Spinal cord (tissue), 10 donors: ENCODE measurements at places on chromosomes 4 and X.

- no peak for DNase-seq
Measured at GRCh38 chr4:15400981-15401671, 26.7 kb upstream of the C1QTNF7 start.

DNA sequence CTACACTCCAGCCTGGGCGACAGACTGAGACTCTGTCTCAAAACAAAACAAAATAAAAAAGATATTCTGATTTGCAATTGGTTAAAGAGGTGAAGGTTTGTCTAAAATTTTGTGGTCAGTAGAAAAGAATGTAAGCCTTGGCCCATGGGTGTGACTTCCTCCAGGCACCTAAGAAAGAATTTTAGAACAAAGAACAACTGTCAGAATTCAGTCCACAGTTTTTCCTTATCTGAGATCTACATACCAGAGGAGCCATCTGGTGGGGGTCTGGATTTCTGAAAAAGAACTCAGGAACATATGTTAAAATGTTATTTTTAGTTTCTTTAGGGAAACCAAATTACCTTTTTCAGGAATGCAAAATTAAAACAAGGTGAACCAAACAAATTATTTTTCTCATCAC, 434.1 kb downstream of the ANKRD50 start:
- DNase-seq: peak; percentile 21

GRCh38 chrX:70252491-70252890, 7.5 kb downstream of the P2RY4 start:
- no peak for DNase-seq

DNA sequence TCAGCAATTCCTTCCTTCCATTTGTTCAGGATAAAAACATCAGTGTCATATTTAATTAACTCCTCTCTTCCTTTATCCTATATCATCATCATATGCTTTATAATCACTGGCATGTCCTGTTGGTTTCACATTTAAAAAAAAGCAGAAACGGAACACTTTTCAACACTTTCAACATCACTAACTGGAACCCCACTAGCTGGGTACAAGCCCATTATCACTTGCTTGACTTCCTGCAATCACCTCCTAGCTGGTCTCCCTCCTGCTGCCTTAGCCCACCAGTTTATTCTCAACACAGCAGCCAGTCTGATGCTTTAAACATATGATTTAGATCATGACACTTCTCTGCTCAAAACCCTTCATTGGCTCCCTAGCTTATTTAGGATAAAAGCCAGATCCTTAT, 116.4 kb upstream of the LSM6 start:
- DNase-seq: no peak

GRCh38 chr4:40003986-40004385, 26.3 kb upstream of the PDS5A start:
- no peak for DNase-seq

DNA sequence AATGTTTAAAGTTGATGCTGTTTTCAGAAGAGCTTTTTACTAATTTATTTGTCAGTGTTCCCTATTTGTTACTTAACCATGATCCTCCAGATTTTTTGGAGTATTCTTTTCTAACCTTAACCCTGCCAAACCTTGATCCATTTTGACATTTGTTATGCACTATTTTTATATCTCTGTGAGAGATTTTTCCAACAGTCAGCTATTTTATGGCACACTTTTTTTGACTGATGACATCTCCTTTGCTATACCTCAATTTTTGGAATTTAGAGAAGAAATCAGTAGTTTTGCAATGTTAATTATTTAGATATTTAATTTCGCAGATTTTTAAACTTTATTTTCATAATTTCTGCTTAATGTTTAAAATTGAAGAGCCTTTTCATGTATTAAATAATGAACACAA, 66.0 kb downstream of the CPEB2 start:
- DNase-seq: no peak

DNA sequence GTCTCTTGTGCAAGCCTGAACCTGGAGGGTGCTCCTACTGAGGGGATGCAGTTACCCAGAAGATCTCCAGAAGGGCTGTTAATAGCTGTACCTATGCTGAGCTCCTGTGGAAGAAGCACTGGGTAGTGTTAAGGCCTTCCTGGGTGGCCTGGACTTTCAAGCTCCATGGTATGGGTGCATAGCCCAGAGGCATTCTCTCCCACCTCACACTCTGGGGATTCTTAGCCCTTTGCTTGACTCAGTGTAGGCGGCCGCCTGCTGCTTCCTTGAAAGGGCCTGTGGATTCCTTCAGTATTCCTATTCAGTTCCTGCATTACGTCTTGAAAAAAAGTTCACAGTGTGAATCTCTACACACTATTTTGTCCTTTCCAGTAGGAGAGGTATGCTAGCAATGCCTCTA, 235.7 kb upstream of the MAGEB16 start:
- no peak for DNase-seq

DNA sequence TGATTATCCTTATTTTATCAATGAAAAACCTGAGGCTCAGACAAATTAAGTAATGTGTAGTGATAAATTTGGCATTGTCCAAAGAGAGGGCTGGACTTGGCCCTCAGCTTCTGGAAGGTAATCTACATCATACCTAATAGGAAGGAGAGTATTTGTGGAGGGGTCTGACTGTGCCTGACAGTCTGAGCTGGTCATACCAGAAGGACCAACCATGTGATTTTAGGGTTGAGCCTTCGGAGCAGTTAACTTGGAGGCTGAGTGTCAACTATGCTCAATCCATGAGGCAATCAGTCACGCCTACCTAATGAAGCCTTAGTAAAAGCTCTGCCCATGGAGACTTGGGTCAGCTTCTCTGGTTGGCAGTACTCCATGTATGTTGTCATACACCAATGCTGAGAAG, 136.4 kb downstream of the CPE start:
- no peak for DNase-seq

GRCh38 chrX:635428-636090, 5.0 kb downstream of the SHOX start:
- DNase-seq: no peak

DNA sequence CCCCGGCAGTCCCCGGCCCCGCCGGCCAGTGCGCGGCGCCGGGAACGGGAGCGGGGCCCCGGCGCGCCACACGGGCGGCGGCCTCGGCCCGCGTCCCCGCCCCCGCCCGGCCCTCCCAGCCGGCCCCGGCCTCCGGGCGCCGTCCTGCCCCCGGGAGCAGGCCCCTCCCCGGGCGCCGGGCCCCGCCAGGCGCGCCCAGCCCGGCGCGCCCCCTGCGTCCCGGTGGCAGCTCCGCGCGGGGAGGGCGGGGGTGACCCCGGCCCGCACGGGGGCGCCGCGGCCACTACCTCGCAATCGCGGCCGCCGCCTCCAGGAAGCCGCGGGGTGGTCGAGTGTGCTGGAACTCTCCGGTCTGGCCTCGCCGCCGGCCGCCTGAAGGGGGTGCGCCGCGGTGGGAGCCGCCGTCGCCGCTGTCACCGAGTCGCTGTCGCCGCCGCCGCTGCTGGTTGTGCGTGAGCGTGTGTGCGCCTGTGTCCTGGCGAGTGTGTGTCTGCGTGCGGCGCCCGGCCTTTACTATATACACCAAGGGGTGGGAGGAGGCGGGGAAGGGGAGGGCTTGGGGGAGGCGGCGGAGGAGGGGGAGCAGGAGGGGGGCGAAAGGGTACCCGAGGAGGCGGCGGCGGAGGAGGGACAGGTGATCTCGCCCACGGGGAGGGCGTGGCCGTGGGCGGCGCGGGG, at the start of gene RAI2:
Gene RAI2 (minus strand): TSS at position 488 of the 678 bp plus-strand sequence. CDS start 59,288 bp downstream, outside the sequence.
- DNase-seq: peak; percentile 73

GRCh38 chr4:63717384-63717783, 691.9 kb downstream of the TECRL start:
- peak; percentile 15 for DNase-seq

DNA sequence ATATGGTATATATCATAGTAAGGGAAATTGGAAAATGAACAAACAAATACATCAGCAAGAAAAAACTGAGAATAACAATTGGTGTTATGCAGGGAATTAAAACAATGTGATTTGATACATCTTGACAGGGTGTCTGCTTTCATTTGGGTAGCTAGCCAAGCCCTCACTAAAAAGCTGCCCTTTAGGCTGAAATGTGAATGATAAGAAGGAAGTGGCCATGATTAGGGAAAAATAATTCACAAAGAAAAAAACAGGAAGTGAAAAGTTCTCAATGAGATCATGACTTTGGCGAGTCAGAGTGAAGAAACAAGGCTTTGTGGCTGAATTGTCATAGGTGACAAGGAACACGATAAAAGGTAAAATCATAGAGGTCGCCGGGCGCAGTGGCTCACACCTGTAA, 675.8 kb upstream of the SLIT2 start:
- DNase-seq: no peak

DNA sequence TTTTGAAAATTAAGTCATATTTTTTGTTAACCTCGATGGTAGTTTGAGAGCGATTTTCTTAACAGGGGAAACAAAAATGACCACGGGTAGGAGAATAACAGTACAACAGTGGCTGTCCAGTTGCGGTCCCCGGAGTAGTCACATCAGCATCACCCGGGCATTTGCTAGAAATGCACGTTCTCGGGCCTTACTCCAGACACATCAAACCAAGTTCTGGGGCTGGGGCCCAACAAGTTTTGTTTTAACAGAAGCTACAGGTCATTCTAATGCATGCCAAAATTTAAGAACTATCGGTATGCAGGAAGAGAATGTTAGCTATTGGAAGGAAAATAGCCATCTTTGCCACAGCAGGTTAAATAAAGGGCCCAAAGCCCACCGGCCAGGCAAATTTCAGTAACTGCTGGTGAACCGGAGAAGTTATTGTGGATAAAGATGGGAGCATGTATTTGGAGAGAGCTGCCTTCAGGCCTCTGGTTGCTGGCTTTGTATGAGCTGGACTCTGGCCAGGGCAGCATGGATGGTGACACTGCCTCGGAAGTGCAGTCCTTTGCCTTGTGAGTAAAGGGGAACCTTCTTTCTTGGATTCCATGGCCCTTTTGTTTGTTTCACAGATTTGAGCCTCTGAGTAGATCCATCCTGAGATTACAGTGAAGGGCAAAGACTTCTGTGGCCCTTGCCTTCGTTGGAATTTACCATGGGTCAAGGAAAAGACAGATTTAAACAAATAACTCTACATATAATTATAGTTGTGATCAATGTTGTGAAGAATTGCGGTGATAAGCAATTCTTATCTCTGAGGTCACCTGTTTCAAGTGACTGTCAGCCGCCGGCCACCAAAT, 62.1 kb downstream of the TBC1D14 start:
- DNase-seq: no peak

- DNase-seq: peak; percentile 24
Measured at GRCh38 chrX:17242470-17242869, 132.5 kb upstream of the NHS start.

DNA sequence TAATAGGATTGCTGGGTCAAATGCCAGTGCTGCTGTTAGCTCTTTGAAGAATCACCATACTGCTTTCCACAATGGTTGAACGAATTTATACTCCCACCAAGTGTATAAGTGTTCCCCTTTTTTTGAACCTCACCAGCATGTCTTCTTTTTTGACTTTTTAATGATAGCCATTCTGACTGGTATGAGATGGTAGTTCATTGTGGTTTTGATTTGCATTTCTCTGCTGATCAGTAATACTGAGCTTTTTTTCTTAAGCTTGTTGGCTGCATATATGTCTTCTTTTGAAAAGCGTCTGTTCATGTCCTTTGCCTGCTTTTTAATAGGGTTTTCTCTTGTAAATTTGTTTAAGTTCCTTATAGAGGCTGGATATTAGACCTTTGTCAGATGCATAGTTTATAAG, 14.8 kb downstream of the USP38 start:
- no peak for DNase-seq

GRCh38 chr4:165345666-165346417, 18.4 kb downstream of the MSMO1 start:
- DNase-seq: peak; percentile 85

GRCh38 chrX:1442016-1442665, 10.6 kb downstream of the ASMTL start:
- no peak for DNase-seq

DNA sequence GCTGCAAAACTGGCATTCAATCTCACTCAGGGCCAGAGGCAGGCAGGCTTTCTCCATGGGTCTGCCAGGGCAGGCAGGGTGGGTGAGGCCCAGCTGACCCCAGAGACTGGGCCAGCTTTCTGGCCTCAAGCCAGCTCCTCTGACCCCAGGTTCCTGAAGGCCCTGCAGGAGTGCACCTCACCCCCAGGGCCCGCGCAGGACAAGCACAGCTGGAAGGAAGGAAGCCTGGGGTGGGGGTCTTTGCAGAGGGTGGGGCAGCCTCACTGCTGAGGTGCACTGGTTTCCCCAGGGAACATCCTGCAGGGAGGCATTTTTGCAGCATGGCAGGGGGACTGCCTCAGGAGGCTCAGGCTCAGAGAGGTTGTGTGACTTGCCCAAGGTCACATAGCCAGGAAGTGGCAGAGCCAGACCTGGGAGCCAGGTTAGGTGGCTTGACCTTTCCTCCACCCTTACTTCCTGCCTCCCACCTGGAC, 31.5 kb upstream of the AFAP1 start:
- DNase-seq: no peak

DNA sequence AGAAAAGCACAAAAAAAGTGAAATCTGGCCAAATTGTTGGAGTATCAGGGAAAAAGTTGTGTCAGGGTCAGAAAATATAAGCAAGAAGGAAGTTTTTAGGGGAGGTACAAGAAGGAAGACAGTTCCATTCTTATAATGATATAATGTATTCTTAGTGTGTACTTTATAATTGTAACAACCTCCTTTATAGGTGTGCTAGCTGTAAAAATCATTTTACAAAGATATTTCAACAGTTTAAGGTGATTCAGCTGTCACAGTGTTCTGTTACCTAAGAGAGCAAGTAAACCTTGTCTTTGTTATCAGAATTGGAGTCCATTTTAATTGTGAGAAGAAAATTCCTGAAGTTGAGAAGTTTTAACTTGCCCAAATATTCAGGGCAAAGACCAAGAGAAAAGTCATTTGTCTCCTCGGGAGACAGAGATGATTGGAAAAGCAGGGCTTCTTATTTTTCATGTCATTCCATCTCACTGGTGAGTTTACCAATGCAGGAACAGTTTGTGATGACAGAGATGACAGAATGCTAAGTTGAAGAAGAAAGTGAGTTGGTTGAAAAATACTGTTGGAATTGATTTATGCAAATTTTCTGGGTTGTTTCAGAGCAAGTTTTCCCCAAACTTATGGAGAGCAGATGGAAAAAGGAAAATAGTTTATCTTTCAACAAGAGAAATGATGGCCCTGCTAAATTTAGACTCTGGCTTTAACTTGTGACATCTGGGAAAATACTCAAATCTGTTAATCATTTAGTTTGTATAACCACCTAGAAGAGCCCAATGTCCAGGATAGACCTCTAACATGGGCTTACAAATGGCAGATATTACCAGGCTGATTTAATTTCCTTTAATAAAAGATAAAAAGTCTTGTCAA, 14.8 kb downstream of the INTS6L start:
- DNase-seq: no peak

DNA sequence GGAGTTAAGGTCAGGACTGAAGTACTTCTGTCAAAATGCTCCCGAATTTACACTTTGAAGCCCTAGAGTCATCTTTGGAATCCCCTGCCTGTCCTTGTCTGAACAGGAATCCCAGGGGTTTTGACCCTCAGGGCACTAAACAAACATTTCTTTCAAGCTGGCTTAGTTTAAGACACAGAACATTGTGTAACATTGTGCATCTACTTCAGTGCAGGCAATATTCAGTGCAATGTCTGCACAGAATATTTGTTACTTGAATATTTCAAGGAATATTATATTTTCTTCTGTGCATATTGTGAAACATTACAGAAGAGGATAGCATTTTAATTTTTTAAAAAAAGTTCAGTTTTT, 763.4 kb downstream of the PCDH18 start:
- DNase-seq: no peak

GRCh38 chr4:125434136-125434535, 119.4 kb downstream of the FAT4 start:
- no peak for DNase-seq
